ENCODE measurements at places on chromosomes 3 and 15. TPM values are rescaled to one million over a fixed set of nuclear protein-coding genes. Genes with fewer than 3 reads are reported as not detected.

The REC114 gene
- not detected for total RNA-seq

The PLA2G4E gene
- not detected for total RNA-seq

The ZIC1 gene
- total RNA-seq, result 3.8 TPM

The ALDH1A2 gene
- total RNA-seq, result 7.1 TPM

The IMPG2 gene
- 0.22 TPM for total RNA-seq

The LZTFL1 gene
- total RNA-seq, result 14.0 TPM

The CTXN2 gene
- total RNA-seq, result not detected

The BNC1 gene
- total RNA-seq, result 0.58 TPM

DNA sequence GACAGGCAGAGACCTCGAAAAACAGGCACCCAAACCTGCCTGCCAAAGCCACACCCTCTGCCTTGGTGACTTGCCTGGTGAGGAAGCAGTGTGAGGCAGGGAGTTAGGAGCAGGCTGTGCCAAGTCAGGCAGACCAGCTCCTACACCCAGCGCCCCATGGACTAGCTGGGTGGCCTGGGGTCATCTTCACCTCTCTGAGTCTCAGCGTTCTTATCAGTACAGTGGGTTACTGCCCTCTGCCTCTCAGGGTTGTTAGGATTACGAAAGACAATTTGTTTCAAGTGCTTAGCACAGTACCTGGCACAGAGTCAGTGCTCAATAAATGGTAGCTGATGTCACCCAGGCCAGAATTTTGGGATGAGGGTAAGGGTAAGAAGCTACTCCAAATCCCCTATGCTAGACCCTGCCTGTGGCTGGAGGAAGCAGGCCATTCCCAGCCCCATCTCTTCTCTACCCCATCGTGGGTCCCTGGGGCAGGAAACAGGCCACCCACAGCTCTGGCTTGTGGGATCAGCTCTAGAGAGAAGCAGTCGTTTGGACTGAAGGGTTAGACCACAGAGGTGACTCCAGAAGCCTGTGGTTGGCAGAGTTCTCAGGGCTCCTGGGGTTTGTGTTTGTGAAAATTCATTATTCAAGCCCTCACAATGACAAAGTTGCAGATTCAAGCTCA lies 10.1 kb downstream of the SLC51B start:
- DNase-seq, result no peak

GRCh38 chr3:27293939-27294338 lies 75.2 kb downstream of the NEK10 start:
- no peak for DNase-seq

GRCh38 chr3:72678867-72679266 lies 169.4 kb downstream of the SHQ1 start:
- no peak for DNase-seq

GRCh38 chr15:89321521-89322410 lies 12.9 kb downstream of the POLG start:
- no peak for DNase-seq

DNA sequence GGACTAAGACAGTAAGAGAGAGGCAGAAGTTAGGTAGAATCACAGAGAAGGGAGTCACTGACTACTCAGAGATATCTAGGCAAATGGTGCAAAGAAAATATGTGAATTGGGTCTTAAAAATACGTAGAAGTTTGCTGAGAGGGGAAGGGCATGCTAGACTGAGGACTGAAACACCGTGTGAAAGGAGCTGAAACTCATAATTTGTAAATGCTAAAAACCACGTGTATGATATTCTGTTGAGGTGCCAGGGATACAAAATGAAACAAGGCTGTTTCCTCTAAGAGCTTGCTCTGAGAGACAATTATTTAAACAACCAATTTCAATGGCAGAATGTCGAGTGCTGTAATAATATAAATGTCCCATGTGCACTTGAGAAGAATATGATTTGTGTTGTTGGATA lies 47.2 kb downstream of the NCK1 start:
- no peak for DNase-seq

DNA sequence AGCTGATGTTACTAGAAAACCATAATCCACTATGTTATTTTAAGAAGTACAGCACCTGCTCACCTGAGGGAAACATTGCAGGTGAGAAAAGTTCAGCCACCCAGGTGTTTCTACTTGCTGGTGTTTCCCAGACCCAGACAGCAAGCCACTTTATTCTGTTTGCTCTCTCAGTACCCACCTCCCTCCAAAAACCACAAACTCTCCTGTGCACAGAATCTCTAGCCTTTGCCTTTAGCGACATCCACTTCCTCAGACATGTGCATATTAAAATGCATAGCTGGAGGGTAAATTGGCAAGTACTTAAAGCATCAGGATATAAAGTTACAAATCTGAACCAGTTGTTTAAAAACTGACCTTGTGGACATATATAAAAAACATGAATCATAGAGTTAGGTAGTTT lies 36.7 kb downstream of the VGLL3 start:
- no peak for DNase-seq
